ENCODE measurements at places on chromosomes 13 and 19.

GRCh38 chr19:41694831-41695635, 7.0 kb upstream of the CEACAM7 start:
- no peak for DNase-seq

DNA sequence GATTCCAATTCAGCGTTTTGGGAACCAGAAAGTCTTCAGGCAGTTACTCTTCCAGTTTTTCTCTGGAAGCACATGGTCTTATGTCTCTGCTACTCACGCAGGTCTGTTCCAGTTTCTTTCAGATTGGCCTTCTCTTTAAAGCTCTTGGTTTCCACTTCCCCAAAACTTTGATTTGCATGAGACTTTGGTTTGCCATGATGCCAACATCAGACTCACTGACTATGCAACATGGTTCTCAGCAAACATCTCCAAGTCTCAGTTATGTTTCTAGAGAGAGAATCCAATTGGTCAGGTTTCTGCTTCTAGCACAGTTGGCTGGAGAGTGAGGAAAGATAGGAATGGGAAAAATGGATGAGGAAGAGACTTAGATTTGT, 3.1 kb downstream of the AKAP11 start:
- no peak for DNase-seq

GRCh38 chr19:45066921-45067661, 9.2 kb downstream of the ZNF296 start:
- DNase-seq: no peak

- no peak for DNase-seq
Observed at GRCh38 chr13:48185018-48185417, 48.0 kb upstream of the ITM2B start.

DNA sequence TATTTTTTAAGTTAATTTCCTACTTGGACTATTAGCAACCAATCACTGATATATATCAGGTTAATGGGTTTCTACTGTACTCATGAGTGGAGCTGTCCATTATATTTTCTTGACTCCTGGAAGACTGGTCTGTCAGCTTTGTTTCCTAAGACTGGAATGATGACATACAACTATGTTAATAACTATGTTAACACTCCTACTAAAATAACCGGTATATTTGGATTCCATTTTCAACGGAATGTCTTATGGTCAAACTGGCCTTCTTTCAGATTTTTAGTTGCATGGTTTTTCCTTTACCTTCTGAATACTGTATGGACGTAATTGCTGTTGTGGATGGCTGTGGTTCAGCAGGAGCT, 45.8 kb upstream of the GPI start:
- no peak for DNase-seq

All from fibroblast of skin of left biceps (primary cell).